Motor neuron (in vitro differentiated cells): ENCODE measurements at places on chromosomes 5 and 9. TPM values are rescaled to one million over a fixed set of nuclear protein-coding genes. Genes with fewer than 3 reads are reported as not detected.

Gene PPP2R2B
- total RNA-seq = 54.2 and 115 TPM in 2 replicates

Gene PITX1
- 0.16 and 0.25 TPM in 2 replicates for total RNA-seq

Gene KIAA1958
- total RNA-seq = 53.8 and 66.7 TPM in 2 replicates

Gene ARL14EPL
- 0.26 TPM in 1 of 2 replicates, not detected in the other for total RNA-seq

Gene ZBTB26
- 12.4 and 14.2 TPM in 2 replicates for total RNA-seq

Gene PTGR1
- 82.6 and 86.4 TPM in 2 replicates for total RNA-seq

Gene PNPLA7
- total RNA-seq = 0.59 and 0.79 TPM in 2 replicates

Gene TMC1
- total RNA-seq = 0.41 and 0.71 TPM in 2 replicates

Gene PCDHGB5
- total RNA-seq = 6.0 and 9.4 TPM in 2 replicates

Gene ADRB2
- total RNA-seq = 0.73 and 1.1 TPM in 2 replicates

Gene LAMC3
- 0.14 and 0.17 TPM in 2 replicates for total RNA-seq

Gene TAF1L
- 0.09 and 0.77 TPM in 2 replicates for total RNA-seq

Gene PCDHA9
- 0.05 TPM in 2 replicates for total RNA-seq

Gene LECT2
- not detected in 2 replicates for total RNA-seq

Gene SPATA31A3
- 0.05 and 0.13 TPM in 2 replicates for total RNA-seq

Gene BTNL3
- total RNA-seq = 0.16 TPM in 1 of 2 replicates, not detected in the other

Gene MED10
- 50.5 and 60.1 TPM in 2 replicates for total RNA-seq

Gene SLC45A2
- 0.18 and 0.77 TPM in 2 replicates for total RNA-seq

Gene HSPA4
- total RNA-seq = 80.8 and 81.1 TPM in 2 replicates

Gene WNK2
- 30.6 and 34.3 TPM in 2 replicates for total RNA-seq

Gene ACER2
- total RNA-seq = 0.66 and 1.1 TPM in 2 replicates

Gene ANGPTL2
- 4.9 and 5.4 TPM in 2 replicates for total RNA-seq

Gene BNC2
- 2.2 and 2.4 TPM in 2 replicates for total RNA-seq

Gene CCDC183
- 2.2 and 3.3 TPM in 2 replicates for total RNA-seq

Gene MARVELD2
- 0.28 and 0.44 TPM in 2 replicates for total RNA-seq

Gene LCN9
- total RNA-seq = not detected in 2 replicates

Gene SERINC5
- 7.1 and 10.6 TPM in 2 replicates for total RNA-seq
